ENCODE measurements at places on chromosomes 2 and 18.

GRCh38 chr2:634636-635388 lies 42.4 kb downstream of the TMEM18 start:
- DNase-seq = peak; percentile 97

GRCh38 chr2:120539937-120540718 lies 194.2 kb downstream of the INHBB start:
- DNase-seq = no peak

DNA sequence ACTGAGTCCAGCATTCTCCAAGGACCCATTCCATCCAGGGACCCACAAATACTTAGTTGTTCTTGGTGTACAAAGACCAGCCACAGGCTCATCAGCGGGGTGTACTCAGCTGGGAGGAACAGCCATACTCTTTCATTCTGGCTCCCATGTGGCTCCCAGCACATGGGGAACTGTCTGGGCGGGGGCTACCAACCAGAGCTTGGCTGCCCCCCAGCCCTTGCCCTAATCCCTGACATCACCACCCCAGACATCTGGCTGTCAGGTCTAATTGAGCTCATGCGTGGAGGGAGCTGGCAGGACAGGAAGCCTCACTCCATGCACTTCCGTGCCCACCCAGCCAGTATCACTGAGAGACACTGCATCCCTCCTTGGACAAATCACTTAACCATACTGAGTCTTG lies 283.6 kb downstream of the DYSF start:
- DNase-seq = no peak

GRCh38 chr2:212941361-212941760 lies 210.1 kb downstream of the IKZF2 start:
- DNase-seq = no peak

DNA sequence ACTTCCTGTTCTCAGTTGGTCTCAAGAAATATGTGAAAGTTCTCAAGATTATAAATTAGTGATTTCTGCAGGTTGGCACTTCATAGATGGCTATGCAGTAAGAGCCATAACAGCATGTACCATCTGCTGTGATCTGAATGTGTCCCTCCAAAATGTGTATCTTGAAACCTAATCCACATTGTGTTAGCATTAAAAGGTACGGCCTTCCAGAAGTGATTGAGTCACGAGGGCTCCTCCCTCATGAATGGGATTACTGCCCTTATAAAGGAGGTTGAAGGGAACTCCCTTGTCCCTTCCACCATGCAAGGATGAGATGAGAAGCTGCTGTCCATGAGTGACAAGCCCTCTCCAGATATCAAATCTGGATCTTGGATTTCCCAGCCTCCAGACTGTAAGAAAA lies 45.0 kb downstream of the METTL4 start:
- DNase-seq = no peak

- DNase-seq = no peak
Measured at GRCh38 chr2:40436093-40436475, 15.8 kb downstream of the SLC8A1 start.

DNA sequence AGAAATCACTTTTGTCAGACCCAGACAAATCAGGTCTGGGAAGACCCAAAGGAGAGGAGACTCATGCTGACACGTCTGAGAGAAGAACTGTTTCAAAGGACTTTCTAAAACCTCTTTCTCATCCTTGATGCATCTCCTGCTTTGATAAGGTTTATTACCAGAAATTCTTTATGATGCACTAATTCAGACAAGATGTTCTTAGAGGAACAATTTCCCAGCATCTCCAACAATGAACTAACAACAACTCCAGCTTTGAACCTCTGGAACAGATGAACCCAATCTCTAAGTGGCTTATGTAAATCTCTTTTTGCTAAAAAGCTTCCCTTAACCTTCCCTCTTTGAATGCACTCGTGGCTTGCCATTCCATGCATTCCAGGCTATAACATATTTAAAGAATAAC lies 15.9 kb upstream of the SERPINB11 start:
- no peak for DNase-seq

DNA sequence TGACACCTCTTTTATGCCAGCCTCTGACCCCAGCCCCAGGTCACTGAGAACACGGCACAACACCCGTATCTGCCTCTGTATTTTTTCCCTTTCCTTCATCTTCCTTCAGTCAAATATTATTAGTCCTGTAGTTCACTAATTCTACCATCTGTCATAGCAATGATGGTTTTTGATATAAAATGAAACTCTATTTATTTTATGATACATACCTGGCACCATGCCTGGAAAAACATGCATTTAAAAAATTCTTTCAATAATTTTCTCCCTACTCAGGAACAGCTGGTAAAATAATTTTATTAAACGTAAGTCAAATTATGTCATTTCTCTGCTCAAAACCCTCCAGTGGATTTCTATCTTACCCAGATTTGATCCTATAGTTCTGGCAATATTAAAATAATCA lies 224.7 kb downstream of the CDH7 start:
- DNase-seq = no peak

- no peak for DNase-seq
Measured at GRCh38 chr2:55786280-55786679, 92.6 kb upstream of the PNPT1 start.

DNA sequence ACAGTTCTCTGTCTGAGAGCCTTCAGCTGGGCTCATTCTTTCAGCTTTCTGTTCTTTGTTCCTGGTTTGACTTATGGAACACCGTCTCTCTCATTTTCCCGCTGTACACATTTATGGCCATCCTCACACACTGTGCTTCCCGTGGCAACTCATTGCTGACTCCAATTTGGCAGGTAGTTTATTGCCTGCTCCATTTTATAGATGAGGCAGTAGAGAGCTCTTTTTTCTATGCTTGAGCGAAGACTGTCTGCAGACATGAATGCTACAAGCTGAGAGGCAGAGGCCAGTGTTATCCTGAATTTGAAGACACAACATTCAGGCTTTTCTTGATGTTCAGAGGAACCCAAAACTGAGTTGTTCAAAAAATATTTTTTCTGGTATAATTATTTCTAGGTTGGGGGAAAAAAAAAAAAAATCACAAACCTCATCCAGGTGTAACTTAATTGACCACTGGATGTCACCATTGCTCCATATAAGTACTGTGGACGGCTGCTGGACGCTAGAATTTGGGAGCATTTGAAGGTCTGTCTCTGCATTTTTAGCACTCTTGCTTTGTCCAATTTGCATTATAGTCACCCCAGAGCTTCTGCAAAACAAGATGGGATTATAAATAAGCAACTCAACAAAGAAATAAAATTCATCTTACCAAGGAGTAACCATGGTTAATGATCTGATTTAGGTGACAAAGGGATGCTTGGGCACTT lies 83.5 kb downstream of the HRH4 start:
- DNase-seq = no peak

GRCh38 chr2:109001201-109001600 lies 12.2 kb upstream of the EDAR start:
- no peak for DNase-seq

DNA sequence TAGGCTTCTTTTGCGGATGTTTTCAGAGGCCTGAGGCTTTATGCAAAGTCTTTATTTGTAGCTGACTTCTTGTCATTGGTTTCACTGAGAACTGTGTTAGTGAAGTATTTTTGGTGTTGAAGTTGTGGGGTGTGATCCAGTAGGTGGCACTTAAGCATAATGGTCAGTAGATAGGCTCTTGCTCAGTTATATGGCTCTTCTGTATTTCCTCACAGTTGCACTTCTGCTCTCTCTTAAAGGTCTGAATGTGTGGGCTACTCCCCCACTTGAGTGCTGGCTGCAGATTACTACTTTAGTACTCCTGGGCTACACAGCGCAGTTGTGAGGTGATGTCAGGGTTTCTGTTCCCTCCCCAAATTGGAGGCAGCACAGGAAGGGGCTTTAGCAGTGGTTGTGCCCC lies 133.8 kb upstream of the SCN7A start:
- DNase-seq = no peak

DNA sequence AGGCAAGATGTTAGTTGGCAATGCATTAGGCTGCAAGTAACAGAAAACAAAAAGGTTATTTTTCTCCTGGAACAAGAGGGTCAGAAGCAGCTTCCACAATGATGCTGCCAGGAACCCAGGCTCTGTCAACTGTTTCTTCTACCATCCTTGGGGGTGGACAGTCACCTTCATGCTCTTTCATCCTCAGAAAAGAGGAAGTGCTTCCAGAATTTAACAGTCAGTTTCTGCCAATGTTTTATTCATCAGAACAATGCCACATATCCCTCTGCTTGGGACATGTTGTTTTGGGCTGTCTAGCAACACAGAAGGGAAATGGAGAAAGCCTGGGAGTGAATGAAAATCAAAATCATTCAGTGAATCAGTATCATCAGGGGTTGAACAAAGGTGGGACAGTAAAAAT lies 7.1 kb downstream of the TMEM182 start:
- DNase-seq = no peak

DNA sequence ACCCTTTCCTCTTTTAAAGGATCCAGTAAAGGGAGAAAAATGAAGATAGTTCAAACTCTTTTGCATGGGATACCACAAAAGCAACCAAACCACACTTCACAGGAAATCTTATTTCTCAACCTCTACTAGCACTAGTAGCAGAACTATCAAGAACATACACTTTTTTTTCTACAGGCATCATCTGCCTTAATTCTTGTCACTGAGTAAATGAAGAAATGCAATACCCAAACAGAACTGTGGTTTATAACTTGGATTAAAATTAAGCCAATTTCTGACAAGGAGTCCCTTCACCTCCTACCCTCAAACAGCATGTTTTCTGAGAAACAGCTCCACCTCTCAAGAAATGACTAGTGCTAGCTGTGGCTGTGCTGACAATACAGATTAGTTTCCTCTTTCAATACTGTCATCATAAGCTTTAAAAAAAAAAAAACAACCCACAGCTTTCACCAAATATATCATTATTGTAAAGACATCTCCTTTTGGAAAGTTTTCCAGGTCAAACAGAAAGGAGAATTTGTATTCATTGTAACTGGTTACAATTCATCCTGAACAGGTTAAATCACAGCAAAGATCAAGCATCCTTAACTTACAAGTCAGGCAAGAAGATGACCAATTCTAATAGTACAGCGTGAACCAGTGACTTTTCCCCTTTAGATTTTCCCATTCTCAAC lies 44.4 kb downstream of the PTPN2 start:
- DNase-seq = no peak

DNA sequence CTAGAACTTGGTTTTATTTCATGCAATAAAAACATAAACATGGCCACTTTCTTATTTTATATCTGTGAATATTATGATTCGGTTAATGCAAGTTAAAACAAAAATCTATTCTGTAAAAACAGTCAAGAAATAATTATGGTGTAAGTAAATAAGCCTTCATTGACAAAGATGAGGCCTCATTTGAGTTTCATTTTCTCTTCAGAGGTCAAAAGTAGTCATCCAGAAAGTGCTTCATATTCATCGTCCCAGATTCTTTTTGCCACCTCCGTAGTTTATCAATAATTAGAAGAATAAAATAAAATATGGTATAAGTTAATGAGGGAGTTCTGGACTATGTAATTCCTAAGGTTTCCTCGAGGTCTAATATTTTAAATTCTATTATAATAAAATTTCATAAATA lies 19.4 kb upstream of the HNRNPA3 start:
- no peak for DNase-seq

DNA sequence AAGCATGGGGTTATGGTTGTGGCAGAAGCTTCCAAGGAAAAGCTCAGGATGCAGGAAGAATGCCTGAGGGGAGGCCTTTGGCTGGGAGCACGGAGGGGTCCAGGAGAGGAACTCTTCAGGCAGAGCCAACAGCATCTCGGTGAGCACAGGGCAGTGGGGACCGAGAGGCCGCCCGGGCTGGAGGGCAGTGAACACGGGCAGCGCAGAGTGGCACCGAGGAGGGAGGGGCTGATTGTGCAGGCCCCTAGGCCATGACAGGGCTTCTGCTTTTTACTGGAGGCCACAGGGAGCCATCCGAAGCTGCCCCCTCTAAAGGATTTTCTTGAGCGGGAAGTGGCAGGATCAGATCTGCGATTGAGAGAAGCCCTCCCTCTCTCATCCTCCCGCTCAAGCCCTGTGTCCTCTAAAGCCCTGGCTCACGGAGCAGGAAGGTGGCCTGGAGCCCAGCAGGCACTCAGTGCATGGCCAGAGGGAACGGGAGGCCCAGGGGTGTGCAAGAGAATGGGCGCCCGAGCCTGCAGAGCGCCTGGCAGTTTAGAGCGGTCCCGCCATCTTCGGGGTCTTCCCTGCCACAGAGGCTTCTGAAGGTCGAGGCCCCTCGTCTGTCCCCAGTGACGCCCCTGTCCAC lies 110.0 kb upstream of the STON1 start:
- no peak for DNase-seq

Data from Caki2 (cell line).